ENCODE measurements at places on chromosomes 16 and 17.
A peak's percentile ranks its signal among the peaks of the same experiment; 100 is the strongest.

DNA sequence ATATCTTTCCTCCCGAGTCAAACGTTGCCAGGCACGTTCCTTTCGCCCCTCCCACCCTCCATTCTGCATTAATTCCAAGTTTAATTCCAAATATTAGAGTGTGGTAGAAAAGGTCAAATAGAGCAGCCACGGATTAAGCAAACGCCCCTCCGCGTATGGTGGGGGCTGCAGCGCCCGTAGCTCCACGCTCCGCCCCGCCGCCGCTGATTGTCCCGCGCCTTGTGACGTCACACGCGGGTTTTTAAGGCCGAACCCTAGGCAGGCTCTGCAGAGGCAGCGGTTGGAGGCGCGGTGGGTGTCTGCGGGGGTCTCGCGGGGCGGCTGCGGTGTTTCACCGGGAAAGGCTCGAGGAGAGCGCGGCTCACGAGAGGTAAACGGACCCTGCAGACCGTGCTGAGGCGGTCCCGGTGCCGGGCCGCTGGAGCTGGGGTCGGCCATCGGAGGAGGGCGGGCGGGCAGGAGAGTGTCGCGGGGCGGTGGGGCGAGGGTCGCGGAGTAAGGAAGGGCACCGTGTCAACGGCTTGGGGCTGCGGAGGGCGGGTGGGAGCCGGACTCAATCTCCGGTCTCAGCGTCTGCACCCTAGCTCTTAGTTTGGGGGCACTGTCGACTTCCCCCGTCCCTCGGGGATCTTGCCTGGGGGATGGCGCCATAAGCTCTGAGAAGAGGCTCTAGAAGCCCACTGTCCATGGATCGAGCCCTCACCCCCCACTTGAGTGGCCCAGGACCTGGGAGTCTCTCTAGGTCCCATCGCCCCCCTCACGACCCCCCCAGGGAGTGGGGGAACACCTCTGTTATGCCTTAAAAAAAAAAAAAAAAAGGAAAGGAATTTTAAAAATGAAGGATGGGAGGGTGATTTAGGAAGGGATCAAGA, at the start of gene ARL4D:
Gene ARL4D (plus strand): TSS at position 270 of the 872 bp plus-strand sequence. CDS start 740 bp downstream, outside the sequence.
- DNase-seq, result peak; percentile 86

DNA sequence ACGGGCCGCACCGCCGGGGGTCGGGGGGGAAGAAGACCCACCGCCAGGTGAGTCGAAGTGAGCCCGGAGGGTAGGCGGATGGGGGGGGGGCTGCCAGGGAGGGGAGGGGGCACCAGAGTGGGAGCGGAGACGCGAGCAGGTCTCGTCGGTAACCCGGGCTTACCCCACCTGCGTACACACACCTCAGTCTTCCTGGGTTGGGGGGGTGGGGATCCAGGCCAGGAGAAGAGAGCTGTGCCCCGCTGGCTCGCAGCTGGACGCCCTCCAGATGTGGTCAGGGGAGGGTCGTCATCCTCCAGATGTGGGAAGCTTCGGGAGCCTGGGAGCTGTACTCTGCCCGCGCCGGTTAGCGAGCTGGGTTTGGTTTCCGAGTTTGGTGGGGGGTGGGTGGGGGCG, 1.2 kb downstream of the CACNA1G start:
- DNase-seq, result no peak

DNA sequence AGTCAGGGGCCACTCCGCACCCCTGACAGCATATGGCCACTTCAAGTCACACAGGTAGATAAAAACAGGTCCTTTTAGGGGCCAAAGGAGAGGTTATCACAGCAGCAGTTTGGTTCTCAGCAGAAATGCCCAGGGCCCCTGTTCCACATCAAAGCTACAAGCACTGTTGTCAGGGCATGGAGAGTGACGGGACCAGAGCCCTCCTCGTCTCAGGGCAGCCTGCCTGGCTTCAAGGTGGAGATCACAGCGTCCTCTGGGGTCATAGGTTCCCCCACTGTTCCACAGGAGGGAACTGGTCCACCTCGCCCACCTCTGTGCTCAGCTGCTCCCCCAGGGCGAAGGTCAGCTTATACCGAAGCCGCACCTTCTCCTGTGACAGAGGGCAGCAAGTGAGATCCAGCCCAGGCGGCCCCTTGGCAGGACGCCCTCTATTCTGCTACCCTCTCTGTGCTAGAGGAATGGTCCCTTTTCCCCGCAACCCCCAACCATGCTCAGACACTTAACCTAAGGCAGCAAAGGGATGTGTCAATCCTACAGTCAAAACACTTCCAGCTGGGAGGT, 23.3 kb downstream of the GGA3 start:
- no peak for DNase-seq

DNA sequence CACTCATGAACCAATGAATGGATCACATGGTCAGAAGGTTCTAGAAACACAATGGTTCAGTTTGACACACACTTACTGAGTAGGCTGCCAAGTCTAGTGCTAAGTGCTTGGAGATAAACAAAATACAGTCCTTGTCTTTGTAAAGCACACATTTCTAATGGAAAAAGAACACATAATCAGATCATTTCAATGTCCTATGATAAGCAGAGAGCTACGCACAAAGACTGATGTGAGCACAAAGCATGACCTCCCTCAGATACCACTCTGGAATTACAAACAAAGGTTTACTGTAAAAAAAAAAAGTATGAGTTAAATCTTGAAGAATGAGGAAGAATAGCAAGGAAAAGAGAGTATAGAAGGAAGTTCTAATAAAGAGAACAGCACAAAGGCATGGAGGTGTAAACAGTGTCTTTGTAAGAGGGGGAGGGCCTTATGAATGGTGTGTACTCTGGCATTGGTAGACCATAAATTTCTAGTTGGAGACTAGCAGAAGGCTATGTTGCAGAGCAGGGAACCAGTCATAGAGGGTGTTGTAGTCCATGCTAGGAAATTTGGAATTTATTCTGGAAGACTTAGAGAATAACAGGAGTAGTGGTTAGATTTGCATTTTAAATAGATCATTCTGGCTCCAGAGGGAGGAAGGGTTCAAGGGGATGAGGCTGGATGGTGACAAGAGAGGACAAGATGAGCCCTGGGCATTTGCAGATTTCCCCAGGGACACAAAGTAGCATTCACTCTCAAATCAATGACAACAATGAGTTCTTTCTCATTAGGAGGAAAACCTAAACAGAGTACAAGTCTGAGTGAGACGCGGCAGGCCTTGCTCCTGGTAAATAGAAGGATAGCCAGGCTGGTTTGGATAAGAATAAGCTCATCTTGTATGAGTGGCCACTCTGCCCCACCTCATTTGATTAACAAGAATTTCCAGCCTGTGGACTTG, 468.0 kb downstream of the TOX3 start:
- no peak for DNase-seq

GRCh38 chr16:411576-412265, 10.0 kb downstream of the DECR2 start:
- no peak for DNase-seq

Data from NCI-H774 (cell line).